ENCODE measurements at places on chromosomes 1 and 21. TPM values are rescaled to one million over a fixed set of nuclear protein-coding genes. Genes with fewer than 3 reads are reported as not detected.

- DNase-seq = no peak
These were observed 11.3 kb downstream of the NBPF3 start for GRCh38 chr1:21451212-21451611.

GRCh38 chr1:207973898-207974568, 63.1 kb upstream of the CD34 start:
- no peak for DNase-seq

DNA sequence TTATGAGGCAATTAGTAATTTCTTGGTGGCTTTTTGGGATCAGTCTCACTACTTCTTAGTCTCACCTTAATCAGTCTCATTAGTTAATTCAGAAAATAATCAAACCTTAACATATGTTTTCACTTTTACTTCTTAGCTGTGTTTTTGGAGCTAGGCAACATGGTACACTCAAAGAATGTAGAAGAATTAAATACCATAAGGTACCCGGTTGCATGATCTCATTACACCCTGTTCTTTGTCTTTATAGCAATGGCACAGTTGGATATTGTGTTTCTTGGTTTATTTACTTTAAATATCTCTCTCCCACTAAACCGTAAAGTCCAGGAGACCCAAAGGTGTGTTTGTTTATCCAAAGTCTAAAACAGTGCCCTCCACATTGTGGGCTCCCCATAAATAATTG, 132.3 kb downstream of the TNFSF18 start:
- no peak for DNase-seq

DNA sequence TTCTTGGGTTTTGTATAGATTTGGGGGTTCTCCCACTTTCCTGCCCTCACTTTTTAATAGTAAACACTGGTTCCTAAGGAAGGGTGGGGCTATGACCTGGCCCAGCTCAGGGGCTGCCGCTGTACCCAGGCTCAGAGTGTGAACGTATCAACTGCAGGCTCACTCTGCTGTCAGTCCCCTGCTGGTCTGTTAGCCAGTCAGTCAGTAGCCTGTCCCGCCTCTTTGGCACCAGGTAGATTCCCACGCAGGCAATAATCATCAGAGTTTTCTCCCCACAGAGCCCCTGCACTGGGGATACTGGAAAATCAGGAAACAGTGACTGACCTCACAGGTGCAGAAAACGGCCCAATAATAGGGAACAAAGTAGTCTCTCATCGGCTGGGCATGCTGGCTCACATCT, 15.0 kb upstream of the ALPL start:
- no peak for DNase-seq

DNA sequence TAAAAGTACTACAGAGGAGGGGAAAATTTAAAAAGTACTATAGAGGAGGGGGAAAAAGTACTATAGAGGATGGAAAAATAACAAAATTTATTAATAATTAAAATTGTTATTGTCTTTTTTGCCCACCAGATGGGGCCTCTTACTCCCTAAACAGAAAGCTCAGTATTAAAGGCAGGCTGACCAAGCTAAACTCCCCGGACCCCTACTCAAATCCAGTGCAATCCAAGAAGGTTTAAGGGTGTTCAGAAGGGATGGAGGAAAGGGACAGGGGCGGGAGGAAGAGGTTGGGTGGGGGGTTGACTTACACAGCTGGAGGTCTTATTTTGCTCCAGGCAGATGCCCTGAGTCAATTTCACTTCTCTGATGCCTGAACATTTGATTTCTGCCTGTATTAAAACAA, 13.7 kb downstream of the CD34 start:
- no peak for DNase-seq

DNA sequence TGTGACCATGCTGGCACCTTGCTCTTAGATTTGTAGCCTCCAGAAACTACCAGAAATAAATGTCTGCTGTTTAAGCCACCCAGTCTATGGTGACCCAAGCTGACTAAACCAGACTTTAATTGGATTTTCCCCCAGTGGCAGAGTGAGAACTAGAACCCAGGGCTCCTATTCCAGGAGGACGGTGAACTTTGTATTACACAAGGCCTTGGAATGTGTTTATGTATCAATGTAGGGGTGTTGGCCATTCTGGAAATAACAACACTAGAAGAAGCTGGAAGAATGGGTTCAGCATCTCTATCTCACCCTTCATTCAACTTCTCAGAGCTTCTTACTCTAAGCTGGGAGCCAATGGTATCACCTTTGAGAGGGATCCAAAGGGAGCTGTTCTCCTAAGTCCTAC, 37.0 kb downstream of the ARHGEF11 start:
- no peak for DNase-seq

- no peak for DNase-seq
These were observed 172.7 kb downstream of the BRINP2 start for GRCh38 chr1:177343445-177343844.

- no peak for DNase-seq
These were observed 4.1 kb upstream of the TMEM81 start for GRCh38 chr1:205088341-205088740.

GRCh38 chr1:168129933-168130332, 6.8 kb downstream of the GPR161 start:
- no peak for DNase-seq

- peak; percentile 75 for DNase-seq
These were observed 78.9 kb upstream of the SLC45A1 start for GRCh38 chr1:8239039-8239305.

DNA sequence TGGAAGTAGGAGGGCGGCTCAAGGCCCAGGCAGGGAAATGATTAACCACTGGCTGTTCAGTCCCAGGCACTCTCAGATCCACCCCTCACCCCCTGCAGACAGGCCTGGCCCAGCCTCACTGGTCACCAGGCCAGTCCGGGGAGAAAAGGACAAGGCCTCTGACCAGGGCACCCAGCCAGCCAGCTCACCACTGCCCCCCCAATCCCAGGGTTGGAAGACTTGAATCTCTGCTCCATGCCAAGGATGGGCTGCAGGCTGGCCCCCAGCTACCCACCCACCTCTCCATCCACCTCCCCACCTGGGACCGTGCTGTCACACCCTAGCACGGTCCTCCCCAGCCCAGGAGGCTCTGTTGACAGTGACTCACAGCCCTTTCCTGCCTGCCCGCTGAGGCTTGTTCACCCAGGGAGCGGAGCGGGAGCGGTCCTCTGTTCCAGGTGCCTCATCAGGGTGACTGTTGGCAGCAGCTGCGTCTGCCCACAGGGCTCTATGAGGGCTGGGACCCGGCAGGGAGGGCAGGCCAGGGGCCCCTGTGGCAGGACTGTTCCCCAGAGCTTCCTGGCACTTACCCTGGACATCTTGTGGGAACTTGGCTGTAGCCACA, 2.2 kb downstream of the LAD1 start:
- DNase-seq = peak; percentile 92

GRCh38 chr1:208174731-208175507, 69.3 kb downstream of the PLXNA2 start:
- no peak for DNase-seq

Gene FMO1
- total RNA-seq = 0.99 TPM

Gene TMEM51
- total RNA-seq = 36.9 TPM

Gene CIART
- 1.3 TPM for total RNA-seq

Gene VSIG8
- not detected for total RNA-seq

Gene SPRR2A
- total RNA-seq = not detected

Gene IVL
- not detected for total RNA-seq

Gene MX2
- total RNA-seq = 12.2 TPM

Gene KIRREL1
- total RNA-seq = 10.9 TPM

Gene FAAH
- total RNA-seq = 86.4 TPM
